ENCODE measurements at places on chromosomes 5 and 9.

DNA sequence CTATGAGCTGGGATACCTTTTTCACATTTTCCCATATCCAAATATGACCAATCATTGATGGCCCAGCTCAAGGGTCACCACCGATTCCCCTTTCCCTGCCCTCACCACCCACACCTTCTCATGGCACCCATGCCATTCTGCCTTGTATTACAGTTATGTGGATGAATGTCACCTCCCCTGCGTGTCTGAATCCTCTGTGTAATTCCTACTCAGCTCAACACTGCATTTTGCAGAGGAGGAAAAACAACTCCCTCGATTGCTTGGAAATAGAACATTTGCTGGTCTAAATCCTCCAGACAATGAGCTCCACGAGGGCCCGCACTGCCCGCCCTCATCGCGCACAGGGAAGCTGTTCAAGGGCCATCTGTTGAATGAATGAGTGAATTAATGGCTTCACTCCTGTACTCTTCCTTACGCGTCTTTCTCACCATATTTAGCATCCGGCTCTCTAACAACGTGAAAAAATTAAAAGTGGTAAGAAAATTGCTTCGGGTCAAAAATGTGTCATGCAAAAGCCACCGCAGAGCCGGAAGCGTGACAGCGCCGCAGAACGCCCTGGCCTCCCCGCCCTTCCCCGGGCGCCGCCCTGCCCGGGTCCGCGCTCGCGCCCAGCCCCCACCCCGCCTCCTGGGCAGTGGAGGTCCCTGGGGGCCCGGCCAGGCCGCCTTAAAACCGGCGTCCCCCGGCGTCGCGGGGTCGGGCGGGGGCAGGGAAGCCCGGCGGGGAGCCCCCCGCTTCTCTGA lies 704 bp downstream of the SUSD1 start:
- DNase-seq = peak; percentile 82

- DNase-seq = no peak
These were observed 6.6 kb downstream of the PCBD2 start for GRCh38 chr5:134911285-134912206.

DNA sequence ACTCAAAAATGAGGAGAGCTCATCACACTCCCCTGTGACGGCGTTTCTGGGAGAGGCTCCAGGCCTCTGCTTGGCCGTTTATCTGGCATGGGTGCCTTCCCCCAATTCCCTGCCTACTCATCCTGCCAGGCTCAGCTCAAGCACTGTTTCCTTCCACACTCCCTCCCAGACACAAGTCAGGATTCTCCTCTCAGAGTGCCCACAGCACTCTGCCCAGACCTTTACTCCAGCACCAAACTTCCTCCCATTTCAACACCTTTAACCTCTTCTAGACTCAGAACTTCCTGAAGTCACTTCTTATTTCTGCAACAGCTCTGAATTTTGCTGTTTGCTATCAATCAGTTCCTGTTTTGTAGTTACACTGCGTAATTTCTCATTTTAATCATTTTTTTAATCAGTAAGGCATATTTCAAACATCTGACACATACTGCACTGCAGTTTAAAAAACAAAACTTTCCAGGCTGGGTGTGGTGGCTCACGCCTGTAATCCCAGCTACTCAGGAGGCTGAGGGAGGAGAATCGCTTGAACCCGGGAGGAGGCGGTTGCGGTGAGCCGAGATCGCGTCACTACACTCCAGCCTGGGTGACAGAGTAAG lies 16.0 kb downstream of the TRMO start:
- peak; percentile 94 for DNase-seq

GRCh38 chr9:15149450-15149849 lies 157.6 kb downstream of the TTC39B start:
- no peak for DNase-seq

DNA sequence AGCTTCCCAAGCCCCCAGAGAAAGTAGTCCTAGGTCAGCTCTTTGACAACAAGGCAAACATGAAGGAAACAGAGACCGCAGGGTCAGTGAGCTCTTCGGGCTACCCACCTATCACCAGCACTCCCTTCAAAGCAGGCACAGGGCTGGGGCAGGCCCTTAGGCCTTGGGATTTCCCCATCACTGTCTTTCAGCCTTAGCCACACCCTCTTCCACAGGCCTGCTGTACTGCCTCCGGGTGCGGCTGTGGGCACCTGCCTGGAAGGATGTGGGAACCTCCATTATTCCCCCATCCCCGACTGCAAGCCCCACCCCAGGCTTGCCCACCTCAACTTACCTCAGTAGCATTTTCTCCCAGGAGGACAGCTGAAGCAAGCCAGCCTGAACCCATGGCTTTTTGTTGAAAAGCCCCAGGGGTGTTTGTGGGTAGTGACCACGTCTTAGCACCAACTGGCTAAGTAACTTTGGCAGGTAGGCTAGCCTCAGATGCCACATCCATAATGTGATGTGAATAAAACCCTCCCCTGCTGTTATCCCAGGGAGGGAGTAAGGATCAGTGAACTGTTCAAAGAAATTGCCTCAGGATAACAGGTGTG lies 100.2 kb downstream of the PIK3R1 start:
- DNase-seq = no peak

DNA sequence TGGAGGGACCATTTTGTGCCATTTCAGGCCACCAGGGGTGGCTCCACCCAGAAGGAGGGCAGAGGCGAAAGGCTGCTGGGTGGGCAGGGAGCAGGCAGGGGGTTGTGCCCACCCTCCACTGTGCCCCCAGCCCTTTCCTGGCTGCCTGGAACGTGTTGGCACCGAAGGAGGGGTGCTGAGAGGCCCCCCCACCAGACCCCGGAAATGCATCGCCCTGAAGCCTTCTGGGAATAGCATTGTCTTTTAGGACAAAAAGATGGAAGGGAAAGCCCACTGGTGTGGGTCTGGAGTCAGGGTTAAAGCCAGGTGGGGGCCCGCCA lies 5.1 kb downstream of the NOXA1 start:
- no peak for DNase-seq

Data from inflammatory macrophage (primary cell).